Cortex of kidney (tissue), 1 donor: ENCODE measurements at places on chromosomes 3 and 15.

GRCh38 chr15:66462627-66463026, 34.9 kb downstream of the SNAPC5 start:
- DNase-seq = no peak

GRCh38 chr3:98553753-98554152, 22.0 kb downstream of the GPR15 start:
- DNase-seq = no peak

GRCh38 chr3:169842960-169843359, 26.8 kb downstream of the LRRC31 start:
- no peak for DNase-seq

DNA sequence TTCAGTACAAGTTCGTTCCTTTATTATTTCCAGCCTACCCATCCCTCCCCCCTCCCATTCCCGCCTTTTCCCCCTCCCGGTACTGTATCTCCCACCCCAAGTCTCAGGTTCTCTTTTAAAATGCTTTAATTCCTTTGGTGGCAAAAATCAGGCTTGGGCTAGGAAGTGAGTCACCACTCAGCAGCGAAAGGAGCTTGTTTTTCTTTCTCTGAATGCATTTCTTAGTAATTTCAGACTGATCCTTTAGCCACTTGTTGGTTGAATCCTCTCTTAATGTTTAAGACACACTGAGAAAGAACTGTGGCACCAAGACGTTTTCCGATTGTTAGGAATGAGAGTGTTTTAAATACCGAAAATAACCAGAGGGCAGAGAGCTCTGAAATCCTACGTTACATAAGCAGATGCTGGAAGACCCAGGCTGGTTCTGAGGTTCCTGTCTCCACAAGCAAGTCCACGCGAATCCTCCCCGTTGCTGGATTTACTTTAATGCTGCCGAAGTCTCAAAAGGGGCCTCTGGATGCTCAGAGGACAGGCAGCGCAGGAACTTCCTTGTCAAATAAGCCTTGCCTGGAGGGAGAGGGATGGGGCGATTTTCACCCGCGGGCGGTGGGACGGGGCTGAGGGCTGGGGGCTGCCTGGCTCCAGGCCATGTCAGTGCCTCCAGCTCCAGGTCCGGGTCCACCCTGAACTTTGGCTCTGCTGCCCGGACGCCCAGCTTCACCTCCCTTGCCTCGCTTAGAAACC, 854 bp upstream of the COL8A1 start:
- no peak for DNase-seq

- DNase-seq = no peak
These were observed 7.8 kb upstream of the CTDSPL start for GRCh38 chr3:37853691-37854413.

DNA sequence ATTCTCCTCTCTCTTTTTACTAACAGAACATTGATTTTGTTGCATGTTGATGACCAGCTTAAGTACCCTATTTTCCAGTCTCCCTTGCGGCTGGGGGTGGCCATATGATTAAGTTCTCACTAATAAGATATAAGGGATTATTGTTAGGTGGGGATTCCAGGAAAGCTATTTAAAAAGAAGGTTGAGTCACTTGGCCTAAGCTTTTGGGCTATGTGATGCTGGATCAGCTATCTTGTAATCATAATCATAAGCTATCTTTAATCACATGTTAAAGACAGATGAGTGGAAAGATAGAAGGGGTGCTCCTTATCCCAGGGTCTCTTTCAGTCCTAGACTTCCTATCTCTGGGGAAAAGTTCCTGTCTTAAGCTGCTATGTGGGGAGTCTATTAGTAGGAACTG, 59.9 kb downstream of the CGNL1 start:
- DNase-seq = no peak

DNA sequence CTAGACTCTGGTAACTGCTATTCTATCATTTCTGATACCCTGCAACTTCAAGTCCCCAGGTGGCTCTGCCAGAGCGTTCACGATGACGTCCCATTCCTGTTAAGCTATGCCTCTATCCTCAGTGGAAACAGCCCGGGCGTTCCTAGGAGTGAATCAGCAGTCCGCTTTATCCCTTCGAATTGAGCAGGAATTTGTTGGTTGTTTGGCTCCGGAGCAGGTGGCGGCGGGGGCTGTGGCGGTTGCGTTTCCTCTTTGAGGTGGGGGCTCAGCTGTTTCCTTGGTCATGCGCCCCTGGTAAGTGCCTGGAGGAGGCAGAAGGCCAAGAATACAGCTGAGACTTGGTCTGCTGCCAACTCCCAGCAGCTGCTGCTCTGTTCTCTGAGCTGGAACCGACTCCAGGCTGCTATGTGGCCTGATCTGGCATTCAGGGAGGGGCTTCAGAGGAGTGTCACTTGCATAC, 25.2 kb downstream of the ARPP21 start:
- DNase-seq = no peak

DNA sequence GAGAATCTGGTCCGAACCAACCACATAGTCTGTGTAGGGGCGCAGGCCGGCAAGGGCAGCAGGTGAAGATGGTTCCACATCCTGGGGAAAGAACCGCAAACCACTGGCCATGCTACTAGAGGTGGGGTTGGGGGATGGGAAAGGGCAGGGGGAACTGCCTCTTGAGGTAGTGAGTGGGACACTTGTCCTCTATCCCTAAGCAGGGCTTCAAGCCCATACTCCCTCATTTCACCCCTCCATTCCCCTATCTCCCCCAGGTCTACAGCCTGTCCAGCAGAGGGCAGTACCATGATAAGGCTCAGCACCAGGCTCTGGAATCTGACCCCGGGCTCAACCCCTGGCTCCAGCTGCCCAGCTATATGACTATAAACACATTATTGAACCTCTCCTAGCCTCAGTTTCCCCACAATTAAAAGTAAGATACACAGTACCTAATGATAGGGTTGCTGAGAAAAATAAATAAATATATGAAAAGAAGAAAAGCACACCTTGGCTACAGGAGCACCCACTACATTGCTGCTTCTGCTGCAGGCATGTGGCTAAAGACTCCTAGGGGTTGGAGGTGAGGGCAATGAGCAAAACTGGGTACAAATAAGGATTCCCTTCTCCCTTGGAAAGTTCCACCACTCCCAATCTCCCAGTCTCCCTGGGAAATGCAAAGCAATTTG, 6.3 kb downstream of the GORASP1 start:
- DNase-seq = no peak

DNA sequence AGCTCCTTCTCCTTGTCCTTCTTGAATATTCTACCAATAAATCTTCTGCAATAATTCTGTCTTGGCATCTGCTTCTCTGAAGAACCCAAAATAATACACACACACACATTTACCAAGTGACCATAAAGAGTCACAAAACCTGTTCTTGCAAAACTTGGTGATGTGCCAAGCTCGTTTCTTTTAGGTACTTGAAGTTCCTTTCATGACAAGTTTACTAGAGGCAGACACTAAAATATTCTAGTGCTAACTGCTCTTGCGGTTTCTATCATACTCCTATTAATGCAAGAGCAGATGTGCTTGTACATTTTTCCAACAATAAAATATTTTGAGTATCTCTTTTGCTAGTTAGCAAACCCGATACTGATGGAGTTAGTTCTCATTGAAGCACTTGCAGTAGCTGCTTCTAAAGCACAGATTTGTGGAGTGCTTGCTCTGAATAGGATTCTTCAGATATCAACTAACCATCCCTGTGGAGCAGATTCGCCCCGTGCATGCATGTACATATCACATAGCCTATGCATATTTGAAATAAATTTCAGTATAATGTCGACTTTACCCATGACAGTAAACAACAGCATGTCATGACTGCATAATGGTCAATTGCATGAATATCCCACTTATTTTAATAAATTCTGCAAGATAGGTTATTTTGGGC, 23.2 kb downstream of the HHLA2 start:
- DNase-seq = no peak

- no peak for DNase-seq
These were observed 443.8 kb upstream of the TGFBR2 start for GRCh38 chr3:30162579-30162978.

GRCh38 chr3:37645517-37646380, 215.9 kb upstream of the CTDSPL start:
- no peak for DNase-seq

DNA sequence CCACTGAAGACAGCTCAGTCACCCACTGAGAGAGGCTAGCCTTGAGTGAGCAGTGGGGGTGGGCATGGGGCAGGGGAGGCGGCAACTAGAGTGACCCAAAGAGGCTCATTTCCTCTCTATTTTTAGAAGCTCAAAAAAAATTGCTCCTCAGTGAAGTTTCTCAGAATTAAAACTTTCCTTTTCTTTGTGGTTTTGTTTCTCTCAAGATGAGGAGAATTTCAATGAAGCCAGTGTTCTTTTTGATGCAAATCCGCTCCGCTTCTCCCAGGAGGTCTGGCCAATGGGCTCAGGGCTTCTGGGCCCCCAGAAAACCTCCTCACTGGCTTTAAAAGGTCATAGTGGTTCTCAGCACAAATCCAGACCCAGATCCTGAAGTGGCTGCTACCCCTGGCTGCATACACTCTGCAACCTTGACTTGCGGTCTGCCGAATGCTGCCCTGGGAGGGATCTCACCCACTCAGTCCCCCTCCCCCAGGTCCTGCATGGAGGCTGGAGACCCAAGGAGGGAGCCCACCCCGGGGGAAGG, at the start of gene ACSBG1:
TSS of gene ACSBG1 (minus strand) at position 51 of the 526 bp plus-strand sequence. CDS start 64 bp downstream, outside the sequence.
- DNase-seq = no peak

- no peak for DNase-seq
These were observed 85.3 kb upstream of the SLC6A1 start for GRCh38 chr3:10907262-10907661.
